ENCODE measurements at places on chromosomes 2 and 18. TPM values are rescaled to one million over a fixed set of nuclear protein-coding genes. Genes with fewer than 3 reads are reported as not detected.

The UGT1A8 gene
- 0.50 TPM for total RNA-seq

The INO80B gene
- 25.2 TPM for total RNA-seq

DNA sequence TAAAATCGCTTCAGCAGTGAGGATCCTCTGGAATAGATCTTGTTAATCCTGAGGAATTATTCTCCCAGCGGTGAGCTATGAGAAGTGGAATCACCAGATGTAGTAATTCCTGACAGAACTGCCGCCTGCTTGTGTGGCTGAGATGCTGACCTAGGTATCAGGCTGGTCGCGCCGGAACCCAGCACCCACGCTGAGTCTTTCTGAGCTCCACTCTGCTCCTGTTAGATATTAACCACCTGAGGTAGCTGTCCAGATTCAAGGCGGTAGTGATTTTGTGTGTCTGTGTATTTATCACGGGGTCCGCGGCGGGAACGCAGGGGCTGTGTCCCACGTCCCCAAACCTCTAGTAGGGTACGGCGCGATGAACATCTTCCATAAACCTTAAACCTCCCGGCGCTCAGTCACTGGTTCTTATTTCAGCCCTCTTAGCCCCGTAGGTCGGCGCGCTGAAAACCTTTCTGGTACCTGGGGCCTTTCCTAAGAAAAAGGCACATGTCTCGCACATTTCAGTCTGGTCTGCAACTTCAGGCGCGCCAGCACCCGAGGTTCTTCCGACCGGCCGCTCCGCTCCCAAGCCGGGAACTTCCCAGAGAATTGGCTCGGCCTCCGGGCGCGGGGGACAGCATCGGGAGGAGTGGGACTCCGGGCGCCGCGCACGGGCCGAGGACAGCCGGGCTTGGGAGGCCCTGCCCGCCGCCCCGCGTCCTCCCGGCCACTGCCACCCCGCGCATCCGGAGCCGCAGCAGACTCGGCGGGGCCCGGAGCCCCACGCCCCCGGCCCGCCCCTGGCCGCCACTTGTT, 542 bp upstream of the CNNM3 start:
- H3K4me1 ChIP-seq, result peaks cover 24% of the 10 kb centered on the region
- H3K27ac ChIP-seq, result peak overlapping the region; percentile 42
- peaks cover 3% of the 10 kb centered on the region for H3K36me3 ChIP-seq

DNA sequence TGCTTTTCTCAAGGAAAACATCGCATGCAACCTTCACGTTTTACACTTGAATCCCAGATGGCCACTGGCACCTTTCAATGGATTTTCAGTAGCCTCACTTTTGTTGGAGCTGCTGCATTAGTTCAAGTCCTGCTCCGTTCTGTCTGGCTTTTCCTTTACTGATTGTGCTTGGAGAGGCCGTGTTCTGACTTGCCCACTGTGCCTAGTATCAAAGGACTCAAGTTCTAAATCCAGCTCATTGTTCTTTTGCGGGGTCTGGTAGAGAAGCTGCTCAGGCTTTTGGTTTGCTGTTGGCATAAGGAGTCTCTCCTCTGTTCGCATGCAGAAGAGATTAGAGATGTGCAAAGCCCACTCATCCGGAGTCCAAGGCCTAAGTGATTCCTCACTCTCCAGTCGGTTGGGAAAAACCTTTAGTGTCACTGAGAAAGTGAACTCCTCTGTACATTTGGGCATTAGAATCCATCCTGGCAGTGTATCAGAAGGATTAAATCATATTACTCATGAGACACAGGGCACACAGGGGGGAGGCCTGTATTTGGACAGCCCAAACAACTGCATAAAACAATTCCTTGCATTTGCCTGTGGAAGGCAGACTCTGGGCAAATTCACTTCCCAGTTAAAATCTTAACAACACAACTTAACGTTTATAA, 69.7 kb downstream of the NCK2 start:
- no peaks in the 10 kb centered on the region for H3K36me3 ChIP-seq
- H3K4me3 ChIP-seq, result no peak overlapping the region
- peak overlapping the region; percentile 23 for H3K27ac ChIP-seq
- no peaks in the 10 kb centered on the region for H3K27me3 ChIP-seq
- peaks cover 46% of the 10 kb centered on the region for H3K4me1 ChIP-seq

DNA sequence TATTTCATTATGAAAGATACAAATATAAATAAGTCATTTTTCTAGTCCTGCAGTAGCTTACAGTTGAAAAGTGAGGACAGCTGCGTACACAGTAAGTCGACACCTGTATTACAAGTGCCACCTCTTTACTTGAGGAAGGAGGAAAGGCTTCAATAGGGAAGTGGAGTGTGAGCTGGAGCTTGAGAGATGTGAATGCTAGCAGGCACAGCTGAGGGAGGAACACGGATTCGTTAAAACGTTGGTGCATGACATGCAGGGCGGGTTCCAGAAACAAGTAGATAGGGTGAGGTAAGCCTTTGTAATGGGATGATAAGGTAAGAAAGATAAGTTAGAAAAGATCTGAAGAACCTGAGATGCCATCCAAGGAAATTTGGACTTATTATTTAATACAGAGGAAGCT, 98.1 kb upstream of the CSRNP3 start:
- no peak overlapping the region for H3K4me3 ChIP-seq
- H3K4me1 ChIP-seq, result no peaks in the 10 kb centered on the region
- DNase-seq, result no peak

DNA sequence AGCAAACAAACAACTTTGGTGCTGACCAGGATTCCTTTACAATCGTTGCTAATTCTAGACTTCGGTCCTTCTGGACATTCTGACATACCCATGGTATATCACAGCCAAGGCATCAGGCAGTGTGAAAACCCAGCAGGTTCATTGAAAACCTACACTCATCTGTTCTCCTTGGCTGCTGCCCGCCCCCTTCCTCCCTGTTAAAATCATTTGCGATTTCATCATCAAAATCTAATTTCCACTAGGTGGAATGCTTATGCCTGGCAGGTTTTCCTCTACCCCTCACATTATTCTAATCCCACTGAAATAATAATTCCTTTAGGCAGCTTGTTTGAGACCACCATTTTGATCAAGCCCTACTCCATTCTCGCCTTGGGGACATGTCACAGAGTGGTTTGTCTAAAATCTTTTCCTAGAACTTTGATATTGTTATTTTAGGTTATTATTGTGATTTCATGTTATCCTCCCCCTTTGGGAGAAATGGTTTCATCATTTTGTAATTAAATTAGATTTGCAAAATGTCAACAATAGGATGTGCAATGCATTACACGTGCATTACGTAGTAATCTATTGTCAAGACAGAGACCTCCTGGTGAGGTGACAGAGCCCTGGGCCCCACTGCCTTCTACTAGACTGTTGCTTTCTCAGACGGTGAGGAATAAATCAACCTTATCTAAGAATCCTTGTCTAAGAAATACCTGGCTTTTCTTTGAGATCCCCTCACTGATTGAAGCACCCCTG, 31.0 kb upstream of the ASPRV1 start:
- no peaks in the 10 kb centered on the region for H3K36me3 ChIP-seq
- H3K27me3 ChIP-seq, result no peaks in the 10 kb centered on the region
- H3K4me1 ChIP-seq, result no peaks in the 10 kb centered on the region
- no peak overlapping the region for H3K4me3 ChIP-seq
- no peak overlapping the region for H3K27ac ChIP-seq
- no peak for DNase-seq

DNA sequence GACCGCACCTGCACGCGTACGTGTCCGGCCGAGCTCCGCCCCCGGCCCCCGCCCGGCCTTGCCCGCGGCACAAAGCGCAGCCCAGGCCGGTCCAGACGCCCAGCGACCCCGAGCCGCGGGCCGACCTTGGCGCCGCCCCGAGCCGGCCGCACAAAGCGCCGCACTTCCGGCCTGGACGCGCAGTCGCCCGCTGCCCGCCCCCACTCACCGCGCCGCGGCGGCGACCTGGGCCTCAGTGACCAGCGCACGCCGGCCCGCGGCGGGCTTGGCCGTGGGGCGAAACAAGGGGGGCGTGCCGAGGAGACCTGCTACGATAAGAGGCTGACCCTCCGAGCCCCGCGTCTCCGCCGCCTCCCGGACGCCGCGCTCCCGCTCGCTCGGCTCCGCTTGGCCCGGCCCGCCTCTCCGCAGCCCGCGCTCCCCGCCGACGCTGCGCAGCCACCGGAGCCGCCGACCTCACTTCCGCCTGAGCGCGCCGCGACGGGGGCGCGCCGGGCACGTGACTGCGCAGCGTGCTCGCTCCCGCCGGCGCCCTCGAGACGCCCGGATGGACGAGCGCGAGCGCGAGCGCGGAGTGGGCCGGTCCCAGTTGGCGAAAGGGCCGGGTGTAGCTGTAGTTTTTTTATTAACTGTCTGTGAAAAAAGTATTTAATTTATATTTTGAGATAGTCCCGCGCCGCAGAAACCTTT, at the start of gene FAM168B:
FAM168B (minus strand) TSS at position 455 of the 690 bp plus-strand sequence. CDS start 10,814 bp downstream, outside the sequence.
- H3K27ac ChIP-seq, result peak within 1 kb of the TSS; percentile 98
- H3K4me3 ChIP-seq, result peak within 1 kb of the TSS; percentile 51
- H3K36me3 ChIP-seq, result no peaks in the 10 kb centered on the region

DNA sequence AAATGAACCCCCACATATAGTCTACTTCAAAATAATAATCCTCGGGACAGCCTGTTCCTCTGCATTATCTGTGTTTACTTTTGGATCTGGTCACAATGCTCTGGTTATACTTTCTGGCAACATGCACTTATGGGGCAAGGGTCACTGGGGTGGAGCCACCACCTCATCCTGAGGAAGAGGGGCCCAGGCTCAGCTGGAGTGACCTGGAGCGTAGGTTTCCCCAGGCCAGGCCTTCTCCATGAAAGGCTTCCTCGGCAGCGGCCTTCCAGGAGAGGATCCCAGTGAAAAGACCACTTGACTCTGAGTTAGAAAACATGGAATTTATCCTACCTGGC, 237.4 kb downstream of the SETBP1 start:
- peak overlapping the region; percentile 44 for H3K27ac ChIP-seq
- H3K36me3 ChIP-seq, result no peaks in the 10 kb centered on the region
- DNase-seq, result peak; percentile 32
